ENCODE measurements at places on chromosomes 1 and 21.
A peak's percentile ranks its signal among the peaks of the same experiment; 100 is the strongest.

DNA sequence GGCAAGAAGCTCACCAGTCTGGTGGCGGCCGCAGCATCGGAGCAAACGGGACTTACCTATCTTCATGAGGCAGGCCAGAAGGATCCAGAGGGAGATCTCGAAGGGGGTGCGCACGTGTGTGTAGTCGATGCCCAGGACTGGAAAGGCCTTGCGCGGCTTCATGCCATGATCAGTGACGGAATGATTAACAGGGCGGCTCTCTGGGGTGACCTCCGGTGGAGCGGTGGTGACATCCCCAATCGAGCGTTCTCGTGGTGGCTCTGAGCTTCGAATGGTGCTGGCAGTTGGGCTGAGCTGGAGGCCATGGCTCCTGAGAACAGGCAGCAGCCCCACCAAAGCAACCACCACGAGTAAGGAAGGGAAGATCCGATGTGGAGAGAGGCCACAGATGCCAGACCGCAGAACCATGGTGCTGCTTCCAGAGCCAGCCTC is 982 bp downstream of the SLC9A1 start:
- no peak for DNase-seq

GRCh38 chr1:200131551-200132125 is 104.1 kb downstream of the NR5A2 start:
- DNase-seq, result no peak

DNA sequence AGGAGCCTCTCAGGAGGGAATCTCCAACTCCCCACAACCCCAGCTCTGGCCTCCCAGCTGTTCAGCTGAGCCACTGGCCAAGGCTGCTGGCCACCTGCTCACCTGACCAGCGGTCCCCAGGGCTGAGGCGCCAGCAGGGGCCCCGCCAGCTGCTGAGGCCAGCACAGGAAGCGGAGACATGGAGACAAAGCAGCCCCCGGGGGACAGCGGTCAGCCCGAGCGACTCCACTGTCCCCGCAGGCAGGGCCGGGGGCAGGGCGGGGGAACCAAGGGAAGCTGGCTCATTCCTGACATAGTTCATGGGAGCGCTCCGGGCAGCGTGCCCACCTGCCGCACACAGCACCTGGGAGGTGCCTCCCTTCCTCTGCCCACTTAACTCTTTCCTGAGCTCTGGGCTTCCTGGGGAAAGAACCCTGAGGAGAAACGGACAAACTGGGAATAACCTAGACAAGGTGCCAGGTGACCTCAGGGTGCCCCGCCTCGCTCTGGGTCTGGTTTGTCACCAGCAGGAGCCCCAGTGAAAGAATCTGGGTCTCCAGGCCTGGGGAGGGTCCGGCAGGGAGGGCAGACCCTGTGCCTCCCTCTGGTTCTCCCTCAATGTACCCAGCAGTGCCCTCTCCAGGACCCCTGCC is 10.7 kb downstream of the EPHA2 start:
- no peak for DNase-seq

- DNase-seq, result no peak
These were observed 182.0 kb downstream of the CDC42BPA start for GRCh38 chr1:227136210-227136820.

DNA sequence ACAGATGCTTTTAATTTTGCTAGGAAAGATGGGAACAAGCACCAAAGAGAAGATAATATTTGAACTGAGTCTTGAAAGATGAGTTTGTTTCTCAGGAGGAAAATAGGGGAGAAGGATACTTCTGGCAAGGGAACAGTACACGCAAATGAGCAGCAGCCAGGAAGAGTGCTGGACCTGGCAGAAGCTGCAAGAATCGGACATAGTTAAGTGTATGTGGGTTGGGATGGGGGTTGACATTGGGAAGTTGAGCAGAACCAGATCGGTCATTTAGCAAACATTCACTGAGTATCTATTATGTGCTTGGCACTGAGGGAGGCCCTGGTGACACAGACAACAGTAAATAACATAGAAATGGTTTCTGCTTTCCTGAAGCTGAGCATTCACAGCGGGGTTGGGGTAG is 198.8 kb downstream of the PLPP3 start:
- DNase-seq, result no peak

GRCh38 chr1:153612755-153613331 is at the start of gene S100A16:
TSS of gene S100A16 (minus strand) at chr1:153613137. CDS start at chr1:153608151, 4,986 bp downstream.
- no peak for DNase-seq

DNA sequence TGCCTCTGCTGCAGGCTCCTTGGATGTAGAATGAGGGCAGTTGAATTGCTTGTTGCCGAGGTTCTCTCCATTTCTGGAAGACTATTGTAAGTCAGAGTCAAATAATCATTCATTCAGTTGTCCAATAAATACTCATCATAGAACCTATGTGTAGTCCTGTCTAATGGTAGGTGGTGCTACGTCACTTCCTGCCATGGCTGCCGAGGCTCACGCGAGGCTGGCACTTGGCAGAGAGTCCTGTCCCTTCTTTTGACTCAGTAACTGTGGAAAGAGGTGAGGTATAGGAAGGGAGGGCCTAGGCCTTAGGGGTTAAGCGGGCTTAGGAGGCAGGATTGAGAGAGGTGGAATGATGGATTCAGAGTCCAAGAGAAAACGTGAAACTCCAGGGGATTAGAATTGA is 9.7 kb downstream of the ADARB1 start:
- DNase-seq, result no peak

GRCh38 chr1:185442050-185442449 is 125.0 kb upstream of the IVNS1ABP start:
- no peak for DNase-seq

- no peak for DNase-seq
These were observed 11.3 kb upstream of the ADGRB2 start for GRCh38 chr1:31775210-31775999.

GRCh38 chr1:232596666-232597303 is 33.1 kb downstream of the SIPA1L2 start:
- DNase-seq, result no peak

GRCh38 chr1:64505944-64506655 is 36.2 kb downstream of the CACHD1 start:
- DNase-seq, result no peak

GRCh38 chr21:40466893-40467483 is 380.0 kb downstream of the DSCAM start:
- DNase-seq, result no peak

DNA sequence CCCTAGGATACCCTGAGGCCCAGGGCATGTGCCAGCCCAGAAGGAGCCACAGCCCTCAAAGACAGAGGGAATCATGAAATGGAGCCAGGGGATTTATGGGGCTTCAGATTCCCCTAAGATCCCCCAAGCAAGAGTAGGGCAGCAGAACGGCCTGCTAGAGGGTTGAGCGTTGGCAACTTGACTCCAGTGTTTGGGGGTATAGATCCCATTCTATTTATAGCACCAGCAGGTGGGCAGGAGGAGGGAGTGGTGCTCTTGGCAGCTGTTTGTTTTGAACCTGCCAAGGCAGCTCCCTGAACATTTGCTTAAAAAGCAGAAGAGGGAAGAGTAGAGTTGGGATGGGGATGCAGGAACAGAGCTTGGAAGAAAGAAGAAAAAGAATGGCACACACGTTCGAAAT is 33.7 kb downstream of the GLUL start:
- no peak for DNase-seq

- no peak for DNase-seq
These were observed 396.6 kb downstream of the NPHP4 start for GRCh38 chr1:5595531-5596170.

DNA sequence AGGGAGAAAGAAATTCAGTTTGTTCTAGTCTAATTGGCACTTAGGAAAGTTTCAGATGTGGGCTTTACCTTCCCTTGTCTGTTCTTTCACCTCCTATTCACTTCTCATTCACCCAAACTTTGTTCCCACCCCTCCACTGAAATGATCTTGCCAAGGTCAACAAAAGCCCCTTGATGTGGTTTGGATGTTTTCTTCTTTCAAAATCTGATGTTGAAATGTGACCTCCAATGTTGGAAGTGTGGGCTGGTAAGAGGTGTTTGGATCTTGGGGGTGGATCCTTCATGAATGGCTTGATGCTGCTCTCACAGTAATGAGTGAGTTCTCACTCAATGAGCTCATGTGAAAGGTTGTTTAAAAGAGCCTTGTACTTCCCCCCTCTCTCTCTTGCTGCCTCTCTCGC is 379.3 kb downstream of the HHIPL2 start:
- no peak for DNase-seq

GRCh38 chr1:198604975-198605374 is 33.9 kb upstream of the PTPRC start:
- no peak for DNase-seq

GRCh38 chr1:22292011-22292788 is 149.3 kb upstream of the WNT4 start:
- DNase-seq, result no peak

DNA sequence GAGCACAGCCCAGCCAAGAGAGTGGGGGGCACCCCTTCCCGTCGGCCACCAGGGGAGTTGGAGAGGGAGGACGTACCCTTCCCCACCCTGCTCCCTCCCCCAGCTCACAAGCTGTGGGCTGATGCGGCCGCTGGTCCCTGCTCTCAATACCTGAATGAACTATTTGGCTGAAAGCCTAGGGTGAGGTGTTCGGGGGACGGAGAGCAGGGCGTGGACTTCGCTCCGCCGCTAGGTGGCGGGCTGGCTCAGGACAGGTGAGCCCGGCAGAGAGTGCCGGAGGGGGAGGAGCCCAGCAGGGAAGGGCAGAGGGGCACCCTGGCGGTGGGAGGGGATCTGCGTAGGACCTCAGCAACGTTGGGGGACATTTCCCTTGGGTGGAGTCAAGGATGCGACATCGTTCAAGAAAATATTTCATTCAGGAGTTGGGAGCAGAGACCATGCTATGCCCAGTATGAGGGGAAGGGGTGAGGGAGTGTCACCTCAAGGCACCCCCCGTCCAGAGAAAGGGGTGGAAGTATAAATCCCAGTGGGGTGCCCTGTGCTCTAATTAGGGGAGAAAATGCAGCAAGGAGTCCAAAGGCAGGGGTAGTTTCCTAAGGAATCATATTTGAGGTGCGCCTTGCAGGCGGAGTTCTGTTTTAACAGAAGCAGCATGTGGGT is 12.0 kb upstream of the RHBG start:
- DNase-seq, result peak; percentile 33

DNA sequence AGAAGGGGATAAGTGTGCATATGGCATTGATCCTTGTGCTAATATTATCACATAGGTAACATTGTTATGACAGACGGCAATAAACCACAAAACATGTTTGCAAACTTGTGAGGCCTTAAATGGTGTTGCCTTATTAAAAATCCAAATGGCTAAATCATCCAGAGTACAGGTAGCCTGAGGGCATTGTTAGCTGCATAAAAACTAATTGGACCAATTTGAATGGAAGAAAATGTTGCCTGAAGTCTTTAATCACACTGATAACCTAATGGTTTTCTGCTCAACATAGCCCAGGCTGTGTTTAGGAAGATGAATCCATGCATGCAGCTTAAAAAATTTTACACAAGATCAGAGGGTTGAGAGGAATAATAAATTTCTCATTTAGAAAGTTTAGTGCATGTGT is 19.4 kb upstream of the LRRC53 start:
- no peak for DNase-seq

GRCh38 chr1:119515221-119515620 is 8.2 kb downstream of the HSD3B1 start:
- DNase-seq, result no peak

- DNase-seq, result no peak
These were observed 15.4 kb downstream of the LPAR3 start for GRCh38 chr1:84877592-84877991.

GRCh38 chr1:14925336-14926136 is 228.0 kb upstream of the TMEM51 start:
- no peak for DNase-seq

DNA sequence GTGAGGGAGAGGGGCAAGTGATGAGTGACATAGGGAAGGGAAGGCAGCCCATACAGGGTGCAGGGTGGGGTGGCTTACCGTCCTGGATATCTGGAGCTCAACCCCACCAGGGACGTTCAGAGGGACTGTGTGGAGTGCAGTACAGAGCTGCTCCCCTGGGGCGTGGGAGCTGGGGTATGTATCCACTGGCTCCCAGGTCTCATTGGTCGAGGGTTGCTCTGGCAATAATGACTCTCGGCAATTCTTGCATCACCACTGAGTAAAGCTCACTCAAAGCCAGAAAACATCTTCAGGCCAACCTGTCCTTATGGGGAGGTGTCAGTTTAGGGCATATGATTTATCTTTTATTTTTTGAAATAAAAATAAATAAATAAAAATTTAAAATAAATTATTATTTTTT is 43.2 kb upstream of the RUNX3 start:
- no peak for DNase-seq

DNA sequence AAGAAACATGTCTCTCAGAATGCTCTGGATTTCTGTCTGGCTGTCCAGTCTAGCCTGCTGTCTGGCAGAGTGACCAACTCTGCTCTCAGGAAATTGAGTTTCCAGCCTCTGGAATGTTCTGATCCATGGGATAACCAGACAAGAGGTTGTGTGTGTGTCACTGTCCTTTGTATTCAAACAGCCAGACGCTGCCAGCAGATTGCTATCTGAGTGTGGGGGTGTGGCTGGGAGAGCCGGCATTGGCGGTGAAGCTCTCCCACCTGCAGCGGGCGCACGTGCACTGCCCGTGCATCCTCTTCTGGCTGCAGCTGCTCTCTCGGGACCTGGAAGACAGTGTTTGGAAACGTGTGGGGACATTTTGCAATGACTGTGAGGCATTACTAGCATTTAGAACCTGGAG is 26.1 kb downstream of the PKP1 start:
- DNase-seq, result no peak

DNA sequence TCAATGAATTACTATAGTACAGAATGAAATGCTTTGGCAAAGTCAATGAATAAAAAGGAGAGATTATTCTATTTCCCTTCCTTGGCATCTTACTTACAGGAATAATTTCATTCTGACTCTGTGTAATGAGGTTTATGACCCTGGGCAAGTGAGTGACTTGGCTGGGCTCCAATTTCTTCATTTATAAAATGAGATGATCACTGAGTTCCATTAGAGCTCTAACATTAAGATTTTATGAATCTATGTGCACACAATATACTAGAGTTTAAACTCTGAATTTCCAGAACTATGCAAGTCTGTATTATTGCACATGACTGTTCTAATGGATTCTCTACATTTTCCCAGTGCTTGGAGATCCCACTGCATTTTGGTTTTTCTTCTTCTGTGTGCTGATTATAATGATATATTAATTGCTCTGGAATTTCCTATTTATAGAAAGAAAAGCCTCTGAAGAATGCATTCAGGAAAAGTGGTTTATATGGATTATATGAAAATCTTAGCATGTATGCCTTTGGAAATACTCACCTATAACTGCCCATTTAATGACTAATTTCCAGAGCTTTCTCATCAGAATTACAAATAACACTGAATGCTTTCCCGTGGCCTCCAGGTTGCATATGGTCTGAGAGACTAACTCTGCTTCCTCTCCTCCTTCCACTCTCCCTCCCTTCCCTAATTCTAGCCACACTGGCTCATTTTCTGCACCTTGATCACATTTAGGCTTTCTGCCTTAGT is 97.4 kb upstream of the CHRM3 start:
- DNase-seq, result no peak

- DNase-seq, result no peak
These were observed 6.4 kb downstream of the LAMB3 start for GRCh38 chr1:209645574-209646452.

GRCh38 chr1:213533125-213533524 is 454.6 kb upstream of the PROX1 start:
- DNase-seq, result no peak

DNA sequence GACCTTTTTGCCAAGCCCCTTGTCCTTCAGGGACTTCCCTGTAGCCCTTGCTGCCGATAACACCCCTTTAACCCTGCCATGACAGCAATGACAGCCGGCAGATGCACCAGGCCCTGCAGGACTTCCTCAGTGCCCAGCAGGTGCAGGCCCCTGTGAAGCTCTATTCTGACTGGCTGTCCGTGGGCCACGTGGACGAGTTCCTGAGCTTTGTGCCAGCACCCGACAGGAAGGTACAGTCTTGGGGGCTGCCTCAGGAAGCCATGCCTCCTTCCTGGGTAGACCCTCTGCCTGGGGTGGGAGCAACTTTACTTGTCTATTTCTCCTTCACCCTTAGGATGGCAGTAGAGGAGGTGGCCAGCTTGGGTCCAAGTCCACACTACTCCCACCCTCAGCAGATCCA is 16.1 kb upstream of the PADI6 start:
- no peak for DNase-seq
